Mesenchymal stem cell (in vitro differentiated cells and primary cell): ENCODE measurements at places on chromosomes 11 and 22.

GRCh38 chr11:78667461-78667860 is 92.8 kb upstream of the NARS2 start:
- DNase-seq: no peak

DNA sequence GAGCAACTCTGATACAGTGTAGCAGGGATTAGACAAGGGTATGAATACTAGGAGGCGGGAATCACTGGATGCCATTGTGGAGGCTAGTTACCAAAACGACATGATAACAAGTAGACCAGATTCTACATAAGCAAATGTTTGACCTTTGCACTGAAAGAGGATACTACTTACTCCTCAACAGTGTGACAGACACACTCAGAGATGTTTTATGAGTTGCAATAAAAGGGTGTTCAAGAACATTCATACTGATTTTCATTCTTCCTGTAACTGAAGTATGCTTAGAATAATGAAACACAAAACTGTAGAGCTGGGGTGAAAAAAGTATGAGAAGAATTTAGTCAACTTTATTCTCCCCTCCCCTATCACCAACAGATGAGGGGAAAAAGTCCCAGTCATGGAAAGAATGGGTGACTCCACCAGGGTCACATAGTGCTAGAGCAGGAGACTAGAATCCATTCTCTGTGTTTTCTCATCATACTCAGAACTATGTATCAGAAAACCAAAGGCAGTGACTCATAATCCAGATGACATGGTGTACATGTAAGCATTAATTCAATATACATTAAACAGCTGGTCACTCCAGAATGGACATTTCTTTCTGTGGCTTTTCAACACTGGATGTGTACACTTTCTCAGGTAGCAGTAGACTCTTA is 32.8 kb downstream of the ARHGAP20 start:
- DNase-seq: peak; percentile 4

GRCh38 chr11:8352876-8353505 is 89.3 kb upstream of the LMO1 start:
- no peak for DNase-seq

GRCh38 chr11:80748207-80748925 is 1307.5 kb upstream of the TENM4 start:
- no peak for DNase-seq

GRCh38 chr11:67371911-67372320 is 1.5 kb downstream of the CLCF1 start:
- no peak for DNase-seq

GRCh38 chr11:12290477-12290922 is 86.9 kb upstream of the PARVA start:
- no peak for DNase-seq

DNA sequence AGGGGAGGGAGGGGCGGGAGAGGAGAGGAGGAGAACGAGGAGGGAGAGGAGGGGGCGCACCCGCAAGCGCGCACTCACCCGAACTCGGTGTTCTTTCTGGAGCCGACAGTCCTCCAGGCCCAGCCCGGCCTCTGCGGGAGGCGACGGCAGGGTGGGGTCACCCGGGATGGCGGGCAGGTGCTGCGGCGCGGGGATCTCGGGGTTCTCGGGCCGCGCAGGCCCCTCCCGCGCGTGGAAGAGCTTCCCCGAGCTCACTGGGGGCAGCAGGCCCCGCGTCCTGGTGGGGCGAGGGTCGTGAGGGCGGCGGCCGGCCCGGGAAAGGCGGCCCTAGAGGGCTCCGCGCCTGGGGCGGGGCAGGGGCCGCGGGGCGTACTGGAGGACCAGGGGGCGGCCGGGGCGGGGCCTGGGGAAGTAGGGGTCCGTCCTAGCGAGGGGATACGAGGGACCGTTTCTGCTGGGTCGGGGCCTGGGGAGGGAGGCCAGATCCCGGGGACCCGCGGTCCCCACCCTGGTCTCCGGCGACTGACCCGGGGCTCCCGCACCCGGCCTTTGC is 5.2 kb downstream of the LMNTD2 start:
- no peak for DNase-seq

DNA sequence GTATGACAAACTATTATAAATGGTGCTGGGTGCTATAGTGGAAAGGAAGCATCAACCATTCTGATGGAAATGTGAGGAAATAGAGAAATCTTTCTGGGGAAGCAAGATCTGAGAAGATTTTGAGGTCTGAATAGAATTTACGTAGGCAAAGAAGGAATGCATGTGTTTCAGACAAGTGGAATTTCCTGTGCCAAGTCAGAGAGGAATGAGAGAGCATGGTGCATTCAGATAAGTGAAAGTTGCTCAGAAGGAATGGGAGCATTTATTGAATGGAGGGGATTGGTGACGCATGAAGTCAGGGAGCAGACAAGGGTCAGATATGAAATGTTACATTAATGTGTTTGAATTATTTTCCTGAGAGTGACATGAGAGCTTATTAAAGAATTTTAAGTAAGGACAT is 725.5 kb downstream of the METTL15 start:
- peak; percentile 82 for DNase-seq

DNA sequence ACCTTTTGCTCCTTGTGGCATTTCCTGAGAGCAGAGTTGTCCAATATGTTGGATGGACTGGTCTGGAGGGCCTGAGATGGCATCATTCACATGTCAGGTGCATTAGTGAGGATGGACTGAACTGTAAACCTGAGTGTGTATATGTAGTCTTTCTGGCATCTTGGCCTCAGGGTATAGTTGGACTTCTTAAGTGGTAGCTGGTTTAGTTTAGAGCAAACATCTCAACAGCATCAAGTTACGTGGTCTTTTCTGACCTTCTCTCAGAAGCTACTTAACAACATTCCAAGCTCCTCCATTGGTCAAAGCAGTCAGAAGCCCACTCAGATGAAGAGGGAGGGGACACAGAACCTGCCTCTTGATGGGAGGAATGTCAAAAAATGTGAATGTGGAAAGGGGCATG is 829.9 kb downstream of the METTL15 start:
- DNase-seq: no peak

- DNase-seq: no peak
Observed at GRCh38 chr22:49674479-49675050, 153.1 kb downstream of the BRD1 start.

- DNase-seq: no peak
Observed at GRCh38 chr11:23202611-23203010, 342.3 kb upstream of the CCDC179 start.

- no peak for DNase-seq
Observed at GRCh38 chr11:127059750-127060149, 59.2 kb upstream of the KIRREL3 start.

DNA sequence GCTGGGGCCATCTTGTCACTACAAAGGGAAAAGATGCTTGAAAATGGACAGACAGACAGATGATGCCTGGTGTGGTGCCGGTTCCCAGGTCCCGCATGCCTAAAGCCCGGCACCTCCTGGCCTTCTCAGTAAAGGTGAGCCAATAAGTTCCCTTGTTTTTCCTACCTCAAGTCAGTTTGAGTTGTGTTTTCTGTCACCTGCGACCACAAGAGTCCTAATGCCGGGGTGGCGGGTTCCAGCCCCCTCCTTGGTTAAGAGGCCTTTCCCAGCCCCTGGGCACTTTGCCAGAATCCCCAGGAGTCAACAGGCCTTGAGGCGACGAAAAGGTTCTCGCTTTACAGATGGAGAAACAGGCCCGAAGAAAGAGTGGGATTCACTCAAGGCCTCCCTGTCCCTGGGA is 9.0 kb downstream of the FGF19 start:
- no peak for DNase-seq

DNA sequence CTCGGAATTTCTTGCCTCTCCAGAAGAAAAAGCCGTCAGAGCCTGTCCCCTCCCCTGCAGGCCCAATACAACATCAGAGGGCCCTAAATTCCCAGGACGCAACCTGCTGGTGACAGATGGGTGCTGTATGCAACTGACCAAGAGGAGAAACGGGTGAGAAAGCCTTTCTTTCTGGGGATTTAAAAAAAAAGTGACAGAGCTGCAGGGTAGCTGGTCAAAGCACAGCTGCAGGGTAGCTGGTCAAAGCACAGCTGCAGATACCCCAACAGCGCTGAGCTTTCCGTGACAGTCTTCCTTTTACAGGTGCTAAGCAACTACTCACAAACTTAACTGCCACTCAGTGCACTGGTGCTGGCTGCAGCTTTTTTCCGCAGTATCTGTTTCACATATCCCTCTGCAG is 17.8 kb downstream of the AP1B1 start:
- DNase-seq: no peak

GRCh38 chr11:76131142-76131541 is 75.2 kb downstream of the WNT11 start:
- DNase-seq: peak; percentile 24

GRCh38 chr11:112794331-112794846 is 166.8 kb upstream of the NCAM1 start:
- no peak for DNase-seq

GRCh38 chr11:77203901-77204753 is 76.1 kb downstream of the MYO7A start:
- no peak for DNase-seq

DNA sequence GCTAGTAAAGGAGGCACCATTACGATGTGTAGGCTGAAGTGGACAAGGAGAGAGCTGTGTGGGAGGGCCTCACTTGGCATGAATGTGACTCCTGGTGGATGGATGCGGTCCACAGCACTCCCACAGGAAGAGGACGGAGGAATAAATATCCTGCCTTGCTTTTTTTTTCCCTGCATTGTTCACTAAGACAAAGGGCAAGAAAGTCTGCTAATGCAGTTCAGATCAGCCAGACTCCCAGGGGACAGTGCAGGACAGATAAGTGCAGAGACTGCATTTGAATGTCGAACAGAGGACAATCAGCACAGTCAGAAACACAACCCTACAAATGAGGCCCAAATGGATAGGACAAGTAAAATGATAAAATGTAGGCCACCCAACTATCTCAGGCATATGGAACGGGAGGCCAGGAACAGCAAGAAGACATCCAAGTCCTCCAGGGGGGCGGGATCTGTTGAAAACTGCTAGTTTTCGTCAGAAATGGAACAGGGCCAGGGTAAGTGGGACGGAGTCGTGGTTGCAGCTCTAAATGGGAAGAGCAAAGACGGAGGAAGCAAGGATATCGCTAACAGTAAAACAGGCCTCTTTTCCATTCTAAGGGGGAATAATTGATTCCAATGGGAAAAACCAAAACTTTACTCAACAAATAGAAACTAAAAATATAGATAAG is 25.2 kb upstream of the OR8B8 start:
- DNase-seq: no peak

GRCh38 chr11:5174934-5175333 is 20.4 kb upstream of the OR52A1 start:
- DNase-seq: no peak

DNA sequence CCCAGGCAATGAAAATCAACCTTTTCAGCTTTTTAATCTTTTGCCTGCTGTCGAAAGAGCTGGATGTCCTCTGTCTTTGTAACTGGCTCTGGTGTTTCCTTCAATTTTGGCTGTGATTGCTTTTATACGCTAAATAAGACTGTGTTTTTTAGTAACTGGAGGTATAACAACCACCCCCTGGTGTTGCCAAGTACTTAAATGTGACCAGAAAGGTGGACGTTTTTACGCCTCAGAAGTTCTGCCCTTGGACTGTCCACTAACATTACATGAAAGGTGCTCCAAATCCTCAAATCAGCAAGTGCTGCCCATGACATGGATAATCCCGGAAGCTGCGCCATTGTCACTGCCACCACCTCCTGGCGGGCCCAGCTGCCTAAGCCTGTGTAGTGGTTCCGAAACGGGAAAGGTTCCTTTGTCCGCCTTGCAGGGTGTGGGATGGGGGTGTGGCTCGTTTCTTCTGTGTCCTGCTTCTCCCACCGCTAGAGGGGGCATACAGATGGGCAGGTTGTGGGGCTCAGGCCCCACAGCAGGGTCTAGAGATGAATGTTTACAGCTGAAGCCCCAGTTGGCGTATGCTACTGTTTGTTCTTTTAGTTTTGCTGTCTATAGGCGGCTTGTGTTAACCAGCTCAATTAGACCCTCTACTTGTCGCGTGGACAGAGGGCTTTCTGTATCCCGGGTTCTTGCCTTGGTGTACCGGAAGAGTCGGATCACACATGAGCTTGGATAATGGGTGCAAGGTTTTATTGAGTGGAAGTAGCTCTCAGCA is 82.2 kb upstream of the SEPTIN5 start:
- peak; percentile 36 for DNase-seq

DNA sequence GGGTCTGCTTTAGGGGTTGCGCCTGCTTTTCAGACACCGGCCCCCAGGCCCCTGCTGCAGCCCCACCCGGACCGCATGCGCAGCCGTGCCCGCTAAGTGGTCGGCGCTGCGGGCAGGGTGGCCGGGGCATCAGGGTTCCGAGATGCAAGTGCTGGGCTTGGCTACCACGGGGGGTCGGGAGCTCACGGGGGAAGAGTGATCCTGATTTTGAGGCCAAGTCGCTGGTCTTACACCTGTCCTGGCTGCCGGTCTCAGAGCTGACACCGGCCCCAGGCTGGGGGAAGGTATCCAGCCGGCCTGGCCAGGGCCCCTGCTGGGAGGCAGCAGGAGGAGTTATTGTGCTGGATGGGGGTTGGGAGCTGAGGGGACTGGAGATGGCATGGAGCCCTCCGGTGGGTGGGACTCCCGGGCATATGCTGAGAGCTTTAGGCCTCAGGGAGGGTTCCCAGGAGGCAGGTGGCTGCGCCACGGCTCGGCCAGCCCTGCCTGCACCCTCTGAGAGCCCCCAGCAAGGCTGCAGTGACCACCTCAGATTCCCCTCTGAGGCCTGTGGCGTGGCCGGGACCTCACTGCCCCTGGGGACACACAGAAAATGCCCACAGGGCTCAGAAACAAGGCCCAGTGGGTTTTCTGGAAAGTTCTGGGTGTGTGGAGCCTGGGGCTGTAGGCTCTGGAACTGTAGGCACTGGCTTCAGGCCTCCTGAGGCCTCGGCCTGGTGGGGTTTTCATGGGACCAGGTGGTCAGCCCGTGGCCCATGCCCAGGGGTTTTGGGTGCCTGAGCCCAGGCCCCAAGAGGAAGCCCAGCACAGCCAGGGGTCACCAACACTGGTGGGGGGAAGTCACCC is 4.4 kb upstream of the MUC5AC start:
- no peak for DNase-seq

DNA sequence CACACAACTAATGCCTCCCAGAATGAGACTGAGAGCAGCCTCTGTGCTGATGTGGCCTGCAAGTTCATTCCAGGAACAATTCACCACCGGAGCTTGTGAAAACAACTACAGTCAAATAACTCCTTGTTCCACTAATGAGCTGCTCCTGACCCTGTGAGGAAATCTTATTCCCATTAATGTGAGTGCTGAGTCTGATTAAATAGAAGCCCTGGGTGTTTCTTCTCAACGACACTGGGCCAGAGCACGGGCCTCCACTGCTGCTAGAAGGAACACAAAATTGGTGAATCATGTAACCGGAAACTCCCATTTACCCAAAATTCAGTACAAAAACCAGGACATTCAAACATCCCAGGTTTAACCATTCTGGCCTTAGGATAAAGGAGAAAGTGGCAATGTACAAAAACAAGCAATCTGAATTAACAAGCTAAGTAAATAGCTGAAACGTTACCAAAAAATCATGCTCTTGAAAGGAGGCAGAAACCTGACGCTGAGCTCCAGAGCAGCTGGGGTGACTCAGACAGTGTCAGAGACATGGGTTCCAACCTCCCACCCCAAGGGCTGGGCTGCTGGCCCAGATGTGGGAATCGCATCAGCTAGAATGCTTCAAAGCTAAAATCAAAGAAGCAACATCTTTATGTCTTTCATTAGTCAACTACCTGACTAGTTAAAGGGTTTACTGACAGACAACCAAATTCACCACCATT is 26.7 kb downstream of the SERGEF start:
- DNase-seq: no peak

GRCh38 chr11:78659326-78660270 is 84.9 kb upstream of the NARS2 start:
- DNase-seq: no peak
